ENCODE measurements at places on chromosomes 3 and 15.

DNA sequence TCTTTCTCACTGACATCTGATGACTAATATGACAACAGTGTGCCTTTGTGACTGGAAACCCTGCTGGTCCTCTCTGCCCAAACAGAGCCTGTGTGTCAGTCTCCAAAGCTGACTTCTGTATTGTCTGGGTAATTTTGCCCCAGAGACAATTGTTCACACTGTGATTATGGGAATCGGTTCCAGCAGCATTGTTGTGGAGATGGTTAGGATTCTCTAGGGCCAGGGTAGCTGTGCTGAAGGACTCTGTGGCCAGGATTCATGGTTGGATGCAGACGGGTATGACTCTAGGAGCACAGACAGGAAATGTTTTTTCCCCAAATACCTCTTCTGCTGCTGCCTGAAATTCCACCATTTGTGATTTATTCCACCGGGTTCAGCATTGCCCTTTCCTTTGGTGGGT is 57.5 kb upstream of the ITGA11 start:
- no peak for DNase-seq

- DNase-seq = peak; percentile 72
These were observed 2.7 kb downstream of the TMEM108 start for GRCh38 chr3:133040696-133041523.

DNA sequence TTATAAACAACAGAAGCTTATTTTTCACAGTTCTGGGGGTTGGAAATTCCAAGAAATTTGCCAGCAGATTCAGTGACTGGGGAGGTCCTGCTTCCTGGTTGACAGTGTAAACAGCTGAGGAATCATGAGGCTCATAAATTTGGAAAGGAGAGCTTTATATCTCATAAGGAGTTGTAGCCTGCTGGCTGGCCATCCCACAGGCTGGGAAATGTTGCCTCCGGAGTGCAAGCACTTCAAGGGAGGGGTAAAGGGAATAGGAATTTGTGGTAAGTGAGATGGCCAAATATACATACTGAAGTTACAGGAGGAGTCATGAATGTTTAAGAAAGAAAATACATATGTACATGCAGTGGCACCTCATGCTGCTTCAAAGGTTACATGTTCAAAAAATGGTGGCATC is 217.2 kb upstream of the CBLB start:
- DNase-seq = no peak

GRCh38 chr15:55588815-55589115 is 620 bp upstream of the PYGO1 start:
- no peak for DNase-seq

GRCh38 chr3:157131861-157132260 is 28.1 kb downstream of the CCNL1 start:
- DNase-seq = no peak

DNA sequence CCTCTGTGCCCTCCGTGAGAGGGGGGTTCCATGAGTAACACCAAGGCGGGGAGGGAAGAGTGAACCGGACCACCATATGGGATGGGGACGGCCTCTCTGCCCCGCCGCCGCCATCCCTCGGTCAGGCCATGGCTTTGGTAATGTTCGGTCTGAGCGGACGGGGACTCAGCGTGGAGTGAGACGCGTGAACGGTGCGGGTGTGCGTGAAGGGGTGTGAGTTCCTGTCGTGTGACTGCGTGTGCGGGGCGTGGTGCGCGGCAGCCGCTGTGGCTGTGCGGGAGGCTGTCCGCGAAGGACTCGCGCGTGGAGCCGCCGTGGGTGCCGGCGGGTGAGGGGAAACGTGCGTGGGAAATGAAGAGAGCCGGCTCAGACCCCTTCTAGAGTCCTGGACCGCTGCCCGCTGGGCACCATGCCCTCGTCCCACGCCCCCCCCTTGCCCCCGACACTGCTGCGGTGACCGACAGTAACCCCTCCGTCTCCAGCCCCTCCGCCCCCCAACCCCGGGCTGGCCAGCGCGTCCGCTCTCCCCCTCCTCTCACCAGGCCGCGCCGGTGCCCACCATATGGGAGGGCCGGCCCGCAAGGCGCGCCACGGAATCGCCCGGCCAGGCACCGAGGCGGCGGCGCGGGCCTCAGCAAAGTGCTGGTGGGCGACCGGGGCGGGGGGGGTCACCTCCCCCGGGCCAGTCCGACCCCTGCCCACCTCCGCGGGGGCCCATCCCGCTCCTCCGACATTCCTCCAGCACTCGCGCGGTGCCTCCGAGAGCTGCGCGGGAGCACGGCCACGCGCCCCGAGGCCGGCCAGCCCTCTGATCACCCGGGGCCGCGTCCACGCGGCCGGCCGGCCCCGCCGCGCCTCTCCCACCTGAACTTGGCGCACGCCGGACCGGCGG is 589 bp downstream of the KLF15 start:
- no peak for DNase-seq

DNA sequence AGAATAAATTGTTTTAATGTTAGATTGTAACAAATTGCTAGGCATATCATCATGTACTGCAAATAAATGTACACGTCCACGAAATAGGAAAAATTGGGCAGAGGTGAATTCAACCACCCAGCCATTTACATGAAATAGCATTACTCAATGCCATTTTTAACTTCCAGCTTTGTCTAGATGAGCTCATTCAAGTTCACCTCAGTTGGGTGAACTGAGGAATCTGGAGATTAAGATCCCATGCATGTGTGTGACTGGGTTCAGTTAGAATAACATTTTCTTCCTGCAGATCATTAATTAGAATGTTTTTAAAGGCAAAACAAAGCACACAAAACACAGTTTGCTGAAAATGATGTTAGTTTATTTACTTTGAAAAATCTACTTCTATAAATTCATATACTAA is 767.8 kb upstream of the GOLIM4 start:
- no peak for DNase-seq

- no peak for DNase-seq
These were observed 835 bp upstream of the TTLL3 start for GRCh38 chr3:9809239-9809614.

- DNase-seq = no peak
These were observed 9.8 kb upstream of the VGLL4 start for GRCh38 chr3:11653298-11654055.

- DNase-seq = no peak
These were observed 266.5 kb upstream of the CCDC54 start for GRCh38 chr3:107110596-107111305.

- no peak for DNase-seq
These were observed 782 bp upstream of the BCL6 start for GRCh38 chr3:187746059-187746441.

DNA sequence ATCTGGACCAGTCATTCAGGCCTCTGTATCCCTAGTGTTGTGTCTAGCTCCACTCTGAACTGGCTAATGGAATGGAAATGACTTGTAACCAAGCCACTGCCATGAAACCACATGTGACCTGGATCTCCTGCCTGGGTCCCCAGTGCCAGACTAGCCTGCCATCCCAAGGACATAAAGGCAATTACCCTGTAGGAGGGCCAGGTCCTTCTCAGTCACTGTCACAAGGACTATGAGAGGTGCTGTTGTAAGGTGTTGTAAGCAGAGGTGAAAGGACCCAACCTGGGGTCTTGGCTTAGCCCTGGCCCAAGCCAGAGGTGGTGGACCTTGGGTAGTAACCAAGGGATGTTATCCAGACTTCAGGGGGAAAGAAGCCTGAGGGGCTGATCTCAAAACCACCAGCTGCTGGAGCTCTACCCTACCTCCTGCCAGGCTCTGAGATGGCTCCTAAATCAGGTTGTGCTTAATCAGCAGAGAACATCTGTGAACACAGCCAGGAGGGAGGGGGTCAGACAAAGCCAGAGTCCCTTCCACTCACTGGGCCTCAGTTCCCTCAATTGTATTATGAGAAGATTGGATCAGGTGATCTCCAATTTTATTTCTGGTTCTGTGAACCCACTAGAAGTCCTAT is 15.7 kb upstream of the KLHL24 start:
- no peak for DNase-seq

- no peak for DNase-seq
These were observed 37.5 kb downstream of the EMC4 start for GRCh38 chr15:34262362-34262761.

DNA sequence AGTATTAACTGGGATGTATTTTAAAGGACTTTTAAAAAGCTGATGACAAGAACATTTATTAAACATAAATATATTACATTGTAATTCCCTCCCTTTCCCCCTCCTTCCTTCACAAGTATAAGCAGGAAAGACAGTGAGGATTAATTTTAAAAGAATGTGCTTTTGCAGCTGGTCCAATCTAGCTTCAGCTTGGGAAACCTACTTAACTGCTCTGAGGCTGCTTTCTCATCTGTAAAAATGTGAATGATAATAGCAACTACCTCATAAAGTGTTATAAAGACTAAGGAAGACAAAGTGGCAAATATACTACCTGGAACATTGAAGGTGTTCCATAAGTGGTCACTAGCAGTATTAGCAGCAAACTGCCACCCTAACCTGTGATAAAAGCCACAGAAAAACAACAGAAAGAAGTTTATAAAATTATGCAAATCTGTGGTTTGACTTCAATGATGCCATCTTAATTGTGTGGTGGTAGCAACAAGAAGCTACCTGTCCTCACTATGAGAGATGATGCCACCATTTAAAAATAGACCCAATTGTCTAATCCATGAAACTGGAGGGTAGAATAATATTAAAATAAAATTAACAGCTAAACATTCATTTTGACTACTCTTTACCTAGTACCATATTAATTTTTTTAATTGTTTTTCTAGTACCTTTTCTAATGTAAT is 20.0 kb downstream of the DHX36 start:
- no peak for DNase-seq

DNA sequence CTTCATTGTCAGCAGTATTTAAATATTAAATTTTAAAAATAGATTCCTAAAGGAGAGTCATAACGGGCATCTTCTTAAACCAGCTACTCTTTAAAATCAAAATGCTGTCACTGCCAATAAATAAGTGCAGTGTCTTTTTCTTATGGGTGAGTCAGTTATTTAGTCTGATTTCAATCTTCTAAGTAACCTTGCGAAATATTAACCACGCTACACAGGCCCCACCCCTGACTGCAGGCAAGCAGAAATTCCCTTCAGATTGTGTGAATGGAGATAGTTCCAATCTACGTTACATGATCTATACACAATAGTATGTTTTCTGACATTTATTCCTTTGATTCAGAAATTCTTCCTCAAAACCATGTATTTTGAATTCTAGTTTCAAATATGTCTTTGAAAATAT is 141.5 kb downstream of the GADL1 start:
- DNase-seq = no peak

DNA sequence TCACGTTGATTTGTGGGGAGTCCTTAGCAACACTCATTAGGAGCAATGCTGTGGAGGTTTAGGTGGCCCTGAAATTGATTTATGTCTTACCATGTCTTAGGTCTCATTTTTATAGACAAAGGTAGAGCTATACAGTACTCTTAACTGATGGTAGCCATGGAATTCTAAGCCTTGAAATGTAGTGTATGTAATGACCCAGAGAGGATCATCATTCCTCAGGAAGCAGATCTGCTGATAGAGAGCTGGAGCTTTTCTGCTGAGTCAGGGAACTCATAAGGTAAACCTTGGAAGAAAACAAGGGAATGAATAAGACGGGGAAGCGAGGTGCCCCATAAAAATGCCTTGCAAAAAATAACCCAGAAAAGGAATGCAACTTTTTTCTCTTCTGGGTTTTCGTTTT is 34.0 kb upstream of the ZNF639 start:
- no peak for DNase-seq

DNA sequence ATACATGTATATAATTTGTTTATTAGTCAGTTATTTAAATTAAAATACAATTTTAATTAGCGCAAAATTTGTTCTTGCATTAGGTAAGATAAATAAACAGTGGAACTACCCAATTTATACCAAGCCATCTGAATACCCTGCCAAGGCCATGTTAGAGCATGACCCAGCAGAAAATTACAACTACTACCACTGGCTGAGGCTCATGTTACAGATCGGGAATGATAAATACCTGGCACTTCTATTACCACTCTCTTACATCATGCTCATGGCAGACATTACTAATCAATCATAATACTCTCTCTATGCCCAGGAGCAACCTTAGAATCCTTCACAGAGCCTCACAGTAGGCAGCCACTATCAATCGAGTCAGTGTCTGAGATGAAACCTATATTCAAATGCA is 21.2 kb upstream of the LMOD3 start:
- DNase-seq = no peak

GRCh38 chr3:109943181-109943580 is 605.8 kb upstream of the DPPA4 start:
- no peak for DNase-seq

- no peak for DNase-seq
These were observed 3.5 kb upstream of the ZNF621 start for GRCh38 chr3:40521254-40521653.

DNA sequence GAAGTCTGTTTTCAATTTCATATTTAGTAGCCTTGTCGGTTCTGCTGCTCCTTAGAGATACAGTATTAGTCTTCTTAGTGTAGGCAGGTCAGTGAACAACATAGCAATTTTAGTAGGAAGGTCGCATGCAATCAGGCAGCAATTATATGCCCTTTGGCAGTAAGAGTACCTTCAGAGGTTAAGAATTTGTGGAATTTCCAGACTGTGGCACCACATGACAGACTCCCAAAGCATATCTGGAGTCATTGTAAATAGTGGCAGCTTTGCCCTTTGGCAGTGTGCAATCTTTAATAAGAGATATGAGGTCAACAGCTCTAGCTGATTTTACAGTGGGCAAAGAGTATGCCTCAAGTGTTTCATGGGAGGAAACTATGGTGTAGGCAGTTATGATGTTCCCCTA is 1532.5 kb upstream of the CADM2 start:
- no peak for DNase-seq

DNA sequence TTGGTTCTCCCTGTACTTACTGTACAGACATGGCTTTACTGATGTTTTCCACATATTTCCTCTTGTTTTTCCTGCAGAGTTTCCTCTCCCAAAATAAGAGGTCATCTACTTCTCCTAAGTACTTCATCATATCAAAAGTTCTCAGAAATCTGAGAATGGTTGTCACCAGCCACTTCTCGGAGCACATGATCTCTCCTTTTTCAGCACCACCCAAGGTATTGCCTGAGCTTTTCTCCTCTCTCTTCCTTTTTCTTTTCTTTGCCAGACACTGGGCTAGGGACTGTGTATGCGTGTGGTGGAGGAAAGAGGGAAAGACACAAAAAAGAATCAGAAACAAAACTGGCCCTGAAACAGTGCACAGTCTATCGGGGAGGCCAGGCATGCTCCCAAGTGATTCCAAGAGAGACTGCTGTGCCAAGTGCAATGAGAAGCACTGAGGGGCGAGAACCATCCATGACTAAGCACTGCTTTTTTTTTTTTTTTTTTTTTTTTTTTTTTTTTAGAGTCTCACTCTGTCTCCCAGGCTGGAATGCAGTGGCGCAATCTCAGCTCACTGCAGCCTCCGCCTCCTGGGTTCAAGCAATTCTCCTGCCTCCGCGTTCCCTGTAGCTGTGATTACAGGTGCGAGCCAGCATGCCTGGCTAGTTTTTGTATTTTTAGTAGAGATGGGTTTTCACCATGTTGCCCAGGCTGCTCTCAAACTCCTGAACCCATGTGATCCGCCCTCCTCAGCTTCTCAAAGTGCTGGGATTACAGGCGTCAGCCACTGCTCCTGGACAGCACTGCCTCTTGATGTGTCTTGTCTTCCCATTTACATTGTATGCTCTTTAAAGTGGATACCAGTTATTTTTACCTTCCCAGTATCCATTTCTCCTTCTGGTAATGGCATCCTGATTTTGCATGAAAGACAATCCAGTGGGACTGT is 194.0 kb upstream of the FEZF2 start:
- no peak for DNase-seq

Measured in NCI-H2227 treated with DMSO at 0.1 percent for 48 hours (cell line).